Stimulated activated CD4-positive, alpha-beta T cell treated with anti-CD3 and anti-CD28 coated beads, Interleukin-15, amount 100 ng/mL, for 48 hours (primary cell): ENCODE measurements at places on chromosomes 13 and 19.

GRCh38 chr13:114069376-114070097 is 62.9 kb downstream of the RASA3 start:
- DNase-seq = no peak

GRCh38 chr19:1872807-1873523 is 9.6 kb upstream of the KLF16 start:
- DNase-seq = no peak

DNA sequence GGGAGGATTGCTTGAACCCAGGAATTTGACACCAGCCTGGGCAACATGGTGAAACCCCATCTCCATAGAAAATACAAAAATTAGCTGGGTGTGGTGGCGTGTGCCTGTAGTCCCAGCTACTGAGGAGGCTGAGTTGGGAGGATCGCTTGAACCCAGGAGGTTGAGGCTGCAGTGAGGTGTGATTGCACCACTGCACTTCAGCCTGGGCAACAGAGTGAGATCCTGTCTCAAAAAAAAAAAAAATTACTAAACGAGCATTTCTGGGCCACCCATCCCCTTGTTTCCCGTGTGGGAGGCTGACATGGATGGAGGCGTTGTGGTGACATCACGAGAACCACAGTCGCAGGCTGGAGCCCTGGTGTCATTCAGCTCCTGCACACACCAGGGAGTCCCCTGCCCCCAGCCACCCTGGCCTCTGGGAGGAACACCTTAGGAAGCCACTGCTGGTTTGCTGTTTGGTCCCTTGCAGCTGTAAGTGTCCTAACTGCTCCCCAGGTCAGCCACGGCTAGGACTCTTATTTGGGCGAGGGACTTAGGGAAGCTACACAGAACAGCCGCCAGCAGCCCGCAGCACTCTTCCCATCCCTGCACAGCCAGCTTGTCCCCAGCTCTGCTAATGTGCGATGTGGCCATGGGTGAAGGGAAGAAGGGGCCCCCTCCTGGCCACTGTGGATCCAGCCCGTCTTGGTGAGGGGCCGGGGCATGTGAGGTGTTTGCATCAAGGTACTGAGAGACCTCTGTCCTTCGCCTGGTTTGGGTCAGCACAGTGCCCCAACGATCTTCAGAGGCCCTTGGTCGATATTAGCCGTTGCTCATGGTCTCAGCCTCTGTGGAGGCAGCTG is 12.7 kb downstream of the NKPD1 start:
- DNase-seq = no peak

- DNase-seq = no peak
Observed at GRCh38 chr13:114027826-114028225, 54.0 kb upstream of the C13orf46 start.

- DNase-seq = no peak
Observed at GRCh38 chr13:90233933-90234672, 1113.4 kb upstream of the MIR17HG start.

DNA sequence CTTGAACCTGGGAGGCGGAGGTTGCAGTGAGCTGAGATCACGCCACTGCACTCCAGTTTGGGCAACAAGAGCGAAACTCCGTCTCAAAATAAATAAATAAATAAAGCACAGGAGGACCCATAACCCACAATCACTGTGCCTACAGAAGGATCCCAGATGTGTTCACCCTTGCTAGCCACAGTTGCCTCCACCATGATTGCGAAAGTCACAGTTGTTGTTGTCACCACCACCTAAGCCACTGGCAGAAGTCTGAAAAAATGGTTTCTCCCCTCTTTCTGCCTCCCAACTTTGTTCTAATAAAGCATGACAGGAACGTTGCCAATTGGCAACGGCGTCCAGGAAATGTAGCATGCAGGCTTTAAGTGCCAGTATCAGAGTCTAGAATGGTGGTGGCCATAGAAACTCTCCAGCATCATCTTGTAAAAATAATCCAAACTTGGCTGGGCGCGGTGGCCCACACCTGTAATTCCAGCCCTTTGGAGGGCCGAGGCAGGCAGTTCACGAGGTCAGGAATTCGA is 2.2 kb upstream of the EPS15L1 start:
- no peak for DNase-seq

DNA sequence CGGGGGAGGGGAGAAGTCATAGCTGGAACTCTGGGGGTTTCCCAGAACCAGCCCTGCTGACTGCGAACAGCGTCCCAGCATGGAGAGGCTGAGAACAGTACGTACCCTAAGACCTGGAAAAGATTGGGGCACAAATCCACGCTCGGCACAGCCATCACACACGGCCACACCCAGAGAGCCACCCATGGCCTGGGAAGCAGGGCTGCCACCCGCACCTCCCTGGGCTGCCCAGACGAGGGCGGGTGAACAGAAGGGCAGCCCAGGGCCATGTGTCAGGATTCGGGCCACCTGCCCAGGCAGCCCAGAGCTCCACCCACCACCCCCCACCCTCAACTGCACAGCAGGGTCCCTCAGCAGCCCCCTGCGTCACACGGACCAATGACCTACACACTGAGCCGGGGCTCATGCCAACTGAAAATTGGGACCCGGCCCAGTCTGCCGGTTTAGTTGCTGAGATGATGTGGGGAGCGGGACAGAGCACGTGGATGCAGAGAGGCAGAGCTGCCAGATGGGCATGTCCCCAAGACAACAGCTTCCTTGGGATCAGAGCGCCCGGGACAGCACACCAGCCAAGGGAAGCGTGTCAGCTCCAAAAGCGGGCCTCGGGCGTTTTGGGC is 8.5 kb downstream of the UBXN6 start:
- DNase-seq = no peak

DNA sequence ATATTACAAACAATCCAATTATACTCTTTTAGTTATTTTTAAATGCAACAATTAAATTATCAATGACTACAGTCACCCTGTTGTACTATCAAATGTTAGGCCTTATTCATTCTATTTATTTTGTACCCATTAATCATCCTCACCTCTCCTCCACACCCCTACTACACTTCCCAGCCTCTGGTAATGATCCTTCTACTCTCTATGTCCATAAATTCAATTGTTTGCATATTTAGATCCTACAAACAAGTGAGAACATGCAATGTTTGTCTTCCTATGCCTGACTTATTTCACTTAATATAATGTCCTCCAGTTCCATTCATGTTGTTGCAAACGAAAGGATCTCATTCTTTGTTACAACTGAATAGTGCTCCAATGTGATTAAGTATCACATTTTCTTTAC is 1414.6 kb downstream of the SLITRK1 start:
- no peak for DNase-seq

DNA sequence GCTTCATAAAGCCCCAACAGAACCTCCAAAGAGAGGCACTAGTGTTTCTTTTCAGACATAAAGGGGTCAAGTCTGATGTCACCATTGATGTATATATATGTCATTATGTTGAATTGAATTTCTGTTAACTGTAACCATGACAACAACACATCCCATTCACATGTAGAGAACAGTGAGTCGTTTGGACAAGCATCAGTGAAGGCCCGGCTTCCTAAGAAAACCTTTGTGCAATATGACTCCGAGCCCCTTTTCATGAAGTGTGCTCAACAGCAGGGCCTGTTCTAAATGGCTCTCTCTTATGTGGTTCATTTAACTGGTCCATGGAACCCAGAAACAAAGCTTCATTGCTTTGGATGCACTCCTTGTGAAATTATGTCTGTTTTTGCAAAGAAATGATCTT is 67.2 kb upstream of the UBL3 start:
- no peak for DNase-seq

- no peak for DNase-seq
Observed at GRCh38 chr13:46554951-46555350, 2.0 kb downstream of the LRCH1 start.

GRCh38 chr13:109989686-109990085 is 203.3 kb upstream of the IRS2 start:
- no peak for DNase-seq

DNA sequence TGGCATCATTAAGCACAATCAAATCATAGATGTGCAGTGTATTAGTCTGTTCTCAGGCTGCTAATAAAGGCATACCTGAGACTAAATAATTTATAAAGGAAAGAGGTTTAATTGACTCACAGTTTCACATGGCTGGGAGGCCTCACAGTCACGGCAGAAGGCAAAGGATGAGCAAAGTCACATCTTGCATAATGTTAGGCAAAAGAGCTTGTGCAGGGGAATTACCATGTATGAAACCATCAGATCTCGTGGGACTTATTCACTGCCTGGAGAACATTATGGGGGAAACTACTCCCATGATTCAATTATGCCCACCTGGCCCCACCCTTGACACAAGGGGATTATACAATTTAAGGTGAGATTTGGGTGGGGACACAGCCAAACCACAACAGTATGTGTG is 245.2 kb upstream of the DACH1 start:
- DNase-seq = no peak

GRCh38 chr13:80132741-80133601 is 208.0 kb downstream of the SPRY2 start:
- DNase-seq = no peak

DNA sequence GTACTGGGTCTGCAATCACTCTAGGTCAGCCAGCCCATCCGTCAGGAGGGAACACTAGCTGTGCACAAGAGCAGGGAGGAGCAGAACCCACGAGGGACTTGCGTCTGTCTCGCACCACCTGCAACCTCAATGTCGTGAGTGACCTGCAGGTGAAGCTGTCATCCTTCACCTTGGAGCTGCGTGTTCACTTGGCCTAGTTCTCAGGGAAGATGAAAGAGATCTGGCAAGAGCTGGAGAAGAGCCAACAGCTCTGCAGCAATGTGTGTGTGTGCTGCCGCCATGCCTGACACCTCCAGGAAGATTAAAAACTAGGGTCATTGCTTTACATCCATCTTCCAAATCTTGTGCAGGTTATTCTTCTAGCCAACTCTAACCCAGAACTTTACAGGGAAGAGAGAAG is 117.6 kb upstream of the MRI1 start:
- DNase-seq = no peak

DNA sequence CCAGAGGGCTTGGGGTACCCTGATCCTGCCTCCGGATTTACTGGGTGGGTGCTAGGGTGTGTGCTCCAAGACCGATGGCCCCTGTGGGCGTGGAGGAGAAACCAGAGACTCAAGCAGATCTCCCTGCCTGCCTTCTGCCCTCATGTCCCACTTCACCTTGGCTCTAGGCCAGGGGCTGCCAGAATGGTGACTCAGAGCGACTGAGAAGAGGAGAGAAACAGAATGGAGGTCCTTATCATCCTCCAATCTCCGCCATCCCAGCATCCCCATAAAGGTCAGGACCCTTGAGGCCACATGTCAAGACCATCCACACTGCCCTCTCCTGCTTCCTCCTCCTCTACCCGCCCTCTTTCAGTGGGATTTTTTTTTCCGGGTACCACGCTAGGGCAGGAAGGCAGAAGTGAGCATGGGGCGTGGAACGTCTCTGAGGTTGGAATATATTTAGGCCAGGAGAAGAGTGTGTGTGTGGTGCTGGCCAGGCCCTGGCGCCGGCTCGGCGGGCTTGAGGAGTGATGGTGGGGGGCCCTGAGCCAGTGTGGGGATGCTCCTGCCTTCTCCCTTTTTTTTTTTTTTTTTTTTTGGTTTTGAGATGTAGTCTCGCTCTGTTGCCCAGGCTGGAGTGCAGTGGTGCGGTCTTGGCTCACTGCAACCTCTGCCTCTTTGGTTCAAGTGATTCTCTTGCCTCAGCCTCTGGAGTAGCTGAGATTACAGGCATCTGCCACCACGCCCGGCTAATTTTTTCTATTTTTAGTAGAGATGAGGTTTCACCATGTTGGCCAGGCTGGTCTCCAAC is 22.3 kb downstream of the IER2 start:
- DNase-seq = no peak

- no peak for DNase-seq
Observed at GRCh38 chr19:13241231-13242104, 91.3 kb downstream of the IER2 start.

- DNase-seq = no peak
Observed at GRCh38 chr13:28495538-28496187, 735 bp upstream of the FLT1 start.
